Left lung (tissue), 14 donors: ENCODE measurements at places on chromosomes 11 and 22. TPM values are rescaled to one million over a fixed set of nuclear protein-coding genes. Genes with fewer than 3 reads are reported as not detected.
A peak's percentile ranks its signal among the peaks of the same experiment; 100 is the strongest.

Gene GRM5
- not detected for total RNA-seq

- H3K36me3 ChIP-seq, result no peaks in the 10 kb centered on the region
- no peaks in the 10 kb centered on the region for H3K4me1 ChIP-seq
- H3K27me3 ChIP-seq, result no peaks in the 10 kb centered on the region
- H3K27ac ChIP-seq, result no peak overlapping the region
- DNase-seq, result no peak
- no peak overlapping the region for H3K4me3 ChIP-seq
These were observed 267.2 kb upstream of the MTNR1B start for GRCh38 chr11:92702037-92702804.

GRCh38 chr11:92259861-92260260 is 35.2 kb downstream of the FAT3 start:
- no peak for DNase-seq
- H3K4me3 ChIP-seq, result no peak overlapping the region
- H3K27ac ChIP-seq, result no peak overlapping the region
- no peaks in the 10 kb centered on the region for H3K27me3 ChIP-seq

DNA sequence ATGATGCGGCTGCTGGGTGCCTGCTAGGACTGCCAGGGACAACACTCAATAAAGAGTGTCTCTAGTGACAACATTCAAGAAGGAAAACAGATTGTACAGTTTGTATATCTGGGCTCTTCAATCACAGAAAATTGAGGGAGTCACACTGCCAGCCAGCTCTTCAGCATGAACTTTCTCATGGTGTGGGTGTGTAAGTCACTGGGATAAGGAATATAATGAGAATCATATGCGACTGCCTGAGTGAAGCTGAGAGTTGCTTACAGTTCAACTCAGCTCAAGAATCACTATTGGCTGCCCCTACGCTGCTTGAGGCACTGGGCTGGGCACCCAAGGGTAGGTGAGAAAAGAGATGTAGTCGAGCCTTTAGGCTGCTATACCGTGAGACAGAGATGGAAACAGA is 328.1 kb upstream of the PITPNB start:
- H3K36me3 ChIP-seq, result no peaks in the 10 kb centered on the region
- H3K4me1 ChIP-seq, result peaks cover 5% of the 10 kb centered on the region
- no peak overlapping the region for H3K27ac ChIP-seq
- no peak for DNase-seq

DNA sequence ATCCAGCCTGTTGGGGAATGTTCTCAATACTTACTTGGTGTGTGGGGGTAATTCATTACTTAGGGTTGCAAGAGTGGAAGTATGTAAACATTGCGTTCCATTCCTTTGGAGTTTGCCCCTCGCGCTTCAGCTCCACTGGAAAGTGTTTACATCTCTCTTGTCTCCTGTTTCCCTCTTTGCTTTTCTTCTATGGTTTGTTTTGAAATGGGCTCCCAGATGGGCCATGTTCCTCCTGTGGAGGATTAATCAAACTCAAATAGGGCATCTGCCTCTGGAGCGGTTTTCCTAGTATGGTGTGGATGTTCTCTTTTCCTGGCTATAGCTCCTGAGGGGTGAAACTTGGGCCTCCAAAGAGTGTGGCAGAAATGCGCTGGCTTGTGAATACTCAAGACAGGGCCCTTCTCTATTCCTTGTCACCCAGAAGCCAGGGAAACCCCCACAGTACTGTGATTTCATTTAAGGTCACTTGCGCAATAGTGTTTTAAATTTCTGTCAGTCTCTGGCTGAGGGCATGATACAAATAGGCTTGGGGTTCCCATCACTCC is 51.9 kb downstream of the CD44 start:
- H3K4me1 ChIP-seq, result peaks cover 84% of the 10 kb centered on the region
- no peak overlapping the region for H3K4me3 ChIP-seq
- H3K27ac ChIP-seq, result peak overlapping the region; percentile 16

DNA sequence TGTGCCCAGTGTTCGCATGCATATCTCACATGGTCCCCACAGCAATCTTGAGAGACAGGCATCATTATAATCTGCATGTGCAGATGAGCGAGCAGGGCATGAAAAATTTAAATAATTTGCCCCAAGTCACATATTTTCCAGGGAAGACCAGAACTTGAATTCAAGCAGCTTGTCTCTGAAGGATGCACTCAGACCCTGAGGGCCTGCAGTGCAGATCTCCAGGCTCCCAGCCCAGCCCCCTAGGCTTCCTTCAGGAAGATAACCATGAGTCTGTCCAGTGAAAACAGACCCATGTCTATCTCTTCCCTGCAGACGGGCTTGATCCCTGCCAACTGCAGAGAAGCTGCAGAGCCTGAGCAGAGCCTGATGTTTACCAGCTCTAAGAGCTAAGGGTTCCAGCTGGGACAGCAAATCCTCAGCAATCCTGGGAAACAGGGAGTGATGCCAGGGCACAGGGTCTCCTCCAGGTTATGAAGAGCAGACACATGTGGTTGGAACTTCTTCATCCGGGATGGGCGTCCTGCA is 55.1 kb downstream of the NAV2 start:
- H3K4me3 ChIP-seq, result no peak overlapping the region
- H3K36me3 ChIP-seq, result no peaks in the 10 kb centered on the region
- no peak overlapping the region for H3K27ac ChIP-seq
- peaks cover 11% of the 10 kb centered on the region for H3K4me1 ChIP-seq
- H3K27me3 ChIP-seq, result no peaks in the 10 kb centered on the region
- DNase-seq, result no peak

DNA sequence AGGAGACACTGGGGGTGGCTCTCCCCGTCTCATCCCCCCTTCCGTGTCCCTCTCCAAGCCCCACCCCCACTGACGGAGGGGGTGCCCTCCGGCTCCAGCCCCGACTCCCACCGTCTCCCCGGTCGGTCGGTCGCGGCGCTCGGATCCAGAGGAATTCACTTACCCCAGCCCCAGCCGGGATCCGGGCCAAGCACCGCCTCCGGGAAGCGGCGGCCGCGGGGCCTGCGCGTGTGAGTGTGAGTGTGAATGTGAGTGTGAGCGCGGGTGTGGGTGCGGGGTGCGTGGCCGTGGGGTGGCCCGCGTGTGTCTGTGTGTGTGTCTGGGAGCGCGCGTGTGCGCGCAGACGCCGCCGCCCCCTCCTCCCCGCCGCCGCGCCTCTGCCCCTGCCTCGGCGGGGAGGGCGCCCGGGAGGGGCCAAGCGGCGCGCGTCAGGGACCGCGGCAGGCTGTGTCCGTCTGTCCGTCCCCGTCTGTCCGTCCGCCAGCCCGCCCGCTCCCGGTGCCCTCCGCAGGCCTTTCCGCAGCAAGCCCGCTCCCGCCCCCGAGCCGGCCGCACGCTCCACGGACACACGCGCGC is at the start of gene ELFN2:
Gene ELFN2 (minus strand): TSS at position 345 of the 576 bp plus-strand sequence. CDS start 51,945 bp downstream, outside the sequence.
- H3K4me3 ChIP-seq, result peak within 1 kb of the TSS; percentile 35
- peaks cover 13% of the 10 kb centered on the region for H3K27me3 ChIP-seq
- DNase-seq, result peak; percentile 63

- DNase-seq, result no peak
- H3K4me1 ChIP-seq, result peaks cover 7% of the 10 kb centered on the region
- H3K36me3 ChIP-seq, result peaks cover 3% of the 10 kb centered on the region
- no peak overlapping the region for H3K27ac ChIP-seq
These were observed 34.3 kb downstream of the CYB5R2 start for GRCh38 chr11:7638710-7639642.

- no peaks in the 10 kb centered on the region for H3K36me3 ChIP-seq
- DNase-seq, result no peak
- no peaks in the 10 kb centered on the region for H3K4me1 ChIP-seq
- no peak overlapping the region for H3K4me3 ChIP-seq
These were observed 3.0 kb downstream of the OR52W1 start for GRCh38 chr11:6202041-6202440.

Gene BIRC3
- 28.1 TPM for total RNA-seq

Gene BEST1
- total RNA-seq, result 3.8 TPM

DNA sequence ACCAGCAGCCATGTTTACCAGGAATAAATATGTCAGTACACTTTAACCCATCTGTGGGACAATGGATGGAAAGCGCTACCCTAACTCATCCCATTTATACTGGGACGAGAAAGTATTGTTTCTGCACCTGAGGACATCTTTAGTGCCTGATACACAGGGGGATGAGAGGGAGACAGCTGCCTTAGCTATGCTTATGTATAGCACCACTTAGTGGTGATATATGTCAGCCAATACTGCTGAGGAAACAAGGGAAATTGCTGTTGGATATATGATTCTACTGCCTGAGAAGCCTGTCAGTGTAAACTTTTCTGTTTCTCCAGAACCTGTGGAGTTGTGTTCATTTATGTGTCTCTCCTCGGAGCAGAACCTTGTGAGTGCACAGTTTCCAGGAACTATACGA is 13.3 kb upstream of the CEP295 start:
- no peak for DNase-seq
- H3K4me1 ChIP-seq, result no peaks in the 10 kb centered on the region
- H3K36me3 ChIP-seq, result no peaks in the 10 kb centered on the region
- H3K27me3 ChIP-seq, result no peaks in the 10 kb centered on the region

Gene SYCE3
- total RNA-seq, result not detected

GRCh38 chr11:17673951-17674350 is 45.4 kb upstream of the MYOD1 start:
- H3K27me3 ChIP-seq, result no peaks in the 10 kb centered on the region
- H3K4me1 ChIP-seq, result no peaks in the 10 kb centered on the region
- DNase-seq, result no peak
- H3K4me3 ChIP-seq, result no peak overlapping the region
- no peaks in the 10 kb centered on the region for H3K36me3 ChIP-seq
- H3K27ac ChIP-seq, result no peak overlapping the region

DNA sequence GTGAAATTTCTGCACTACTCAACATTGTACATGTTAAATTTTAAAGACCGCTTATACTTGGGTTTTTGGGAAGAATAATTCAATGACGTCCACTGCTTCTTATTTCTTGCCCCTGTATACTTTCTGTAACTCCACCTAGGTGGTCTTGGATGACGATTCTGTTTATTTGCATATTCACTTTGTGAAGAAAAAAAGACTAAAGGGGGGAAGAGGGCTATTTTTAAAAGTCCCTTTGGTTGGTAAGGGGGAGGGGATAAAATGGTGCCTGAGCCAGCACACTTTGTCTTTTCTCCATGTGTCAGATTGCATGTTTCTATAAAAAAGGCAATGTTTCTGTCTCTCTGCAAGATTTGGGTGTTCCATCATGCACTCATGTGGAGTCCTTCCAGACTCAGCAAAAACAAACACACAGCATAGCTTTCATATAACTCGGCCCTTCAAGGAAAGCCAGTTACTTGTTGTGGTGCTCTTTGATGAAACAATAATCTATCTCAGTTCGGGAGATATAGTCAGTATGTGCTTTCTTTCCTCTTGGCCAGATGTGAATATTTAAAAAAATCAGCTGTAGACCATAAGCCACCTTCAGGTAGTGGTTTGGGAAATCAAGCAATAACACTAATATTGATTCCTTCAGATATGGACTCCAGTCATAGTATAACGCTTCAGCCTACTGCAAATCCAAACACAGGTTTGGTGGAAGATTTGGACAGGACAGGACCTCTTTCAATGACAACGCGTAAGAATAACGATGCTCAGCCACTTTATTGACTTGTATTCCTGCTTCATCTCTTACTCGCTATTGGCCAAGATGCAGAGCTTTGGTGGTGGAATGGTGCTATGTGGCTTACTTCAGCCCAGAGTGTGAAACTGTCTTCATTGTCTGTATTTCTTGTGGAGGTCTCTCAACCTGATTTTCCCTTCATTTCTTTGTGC is 68.8 kb downstream of the CD44 start:
- no peaks in the 10 kb centered on the region for H3K27me3 ChIP-seq
- peak overlapping the region; percentile 24 for H3K27ac ChIP-seq

Gene KDELR3
- 53.8 TPM for total RNA-seq

- H3K27ac ChIP-seq, result no peak overlapping the region
- H3K36me3 ChIP-seq, result no peaks in the 10 kb centered on the region
- no peaks in the 10 kb centered on the region for H3K27me3 ChIP-seq
- DNase-seq, result no peak
These were observed 1.7 kb upstream of the GAB4 start for GRCh38 chr22:17009640-17010291.

DNA sequence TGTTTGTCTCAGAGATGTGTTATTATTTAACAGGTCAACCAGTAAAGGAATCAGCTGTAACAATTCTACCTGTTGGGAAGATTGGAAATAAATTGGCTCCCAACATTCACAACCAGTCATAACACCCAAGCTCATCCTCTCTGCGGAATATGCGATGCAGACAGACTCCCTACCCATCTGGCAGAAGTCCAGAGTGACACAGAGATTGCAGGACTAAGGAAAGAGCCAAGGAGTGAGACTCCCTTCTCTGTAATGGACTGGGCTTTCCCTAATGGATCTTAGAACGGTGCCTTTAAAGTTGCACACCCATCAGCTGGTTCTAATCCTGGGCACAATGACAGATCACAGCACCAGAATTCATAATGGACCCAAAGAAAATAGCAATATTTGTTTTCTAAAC is 27.8 kb upstream of the UBASH3B start:
- no peaks in the 10 kb centered on the region for H3K4me1 ChIP-seq
- DNase-seq, result no peak
- H3K36me3 ChIP-seq, result no peaks in the 10 kb centered on the region
- H3K27me3 ChIP-seq, result no peaks in the 10 kb centered on the region
- no peak overlapping the region for H3K27ac ChIP-seq
- no peak overlapping the region for H3K4me3 ChIP-seq

- H3K4me3 ChIP-seq, result no peak overlapping the region
- no peaks in the 10 kb centered on the region for H3K27me3 ChIP-seq
- no peak for DNase-seq
These were observed 34.9 kb upstream of the PCF11 start for GRCh38 chr11:83122050-83122449.

- no peak overlapping the region for H3K4me3 ChIP-seq
- no peaks in the 10 kb centered on the region for H3K4me1 ChIP-seq
- H3K27ac ChIP-seq, result no peak overlapping the region
These were observed 936.5 kb downstream of the TBC1D22A start for GRCh38 chr22:47698906-47699305.

DNA sequence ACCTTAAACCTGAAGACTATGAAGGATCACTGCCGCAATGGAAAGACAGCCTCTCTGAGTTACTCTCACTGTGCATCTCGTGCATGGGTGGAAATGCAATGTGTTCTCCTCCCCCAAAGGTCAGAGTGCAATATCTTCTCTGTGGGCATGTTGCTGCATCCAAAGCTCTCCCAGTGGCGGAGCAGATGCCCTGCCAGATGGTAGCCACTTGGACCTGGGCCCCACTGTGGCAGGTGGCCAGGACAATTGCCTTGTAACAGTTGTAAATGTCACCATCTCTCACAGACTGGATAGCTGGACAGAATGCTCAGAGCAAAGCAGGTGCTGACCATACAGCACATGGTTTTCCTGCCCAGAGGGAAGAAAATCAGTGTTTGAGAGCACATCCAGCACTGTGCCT is 542.0 kb downstream of the FAM181B start:
- H3K36me3 ChIP-seq, result no peaks in the 10 kb centered on the region
- no peak for DNase-seq
- H3K27me3 ChIP-seq, result no peaks in the 10 kb centered on the region
- H3K4me3 ChIP-seq, result no peak overlapping the region
- H3K4me1 ChIP-seq, result no peaks in the 10 kb centered on the region
